ENCODE measurements at places on chromosomes 12 and 14.

GRCh38 chr14:68566075-68566474 is 226.8 kb downstream of the ZFP36L1 start:
- DNase-seq = no peak

DNA sequence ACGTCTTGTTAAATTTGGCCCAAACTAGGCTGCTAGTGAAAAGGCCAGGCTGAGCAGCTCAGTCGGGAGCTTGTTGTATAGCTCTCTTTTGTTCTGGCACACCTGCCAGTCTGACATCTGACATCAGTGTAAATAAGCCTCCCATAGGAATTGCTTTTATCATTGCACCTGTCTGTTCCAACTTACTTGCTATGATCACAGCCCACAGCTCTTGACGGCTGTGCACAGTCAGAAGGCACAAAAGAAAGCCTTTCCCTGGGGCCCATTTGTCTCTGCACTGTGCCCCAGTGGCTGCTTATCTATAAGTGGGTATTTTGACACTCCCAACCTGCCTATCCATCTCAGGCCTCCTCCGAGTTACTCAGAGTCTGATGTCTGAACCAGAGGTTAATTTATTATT is 324.5 kb downstream of the NUAK1 start:
- DNase-seq = no peak

DNA sequence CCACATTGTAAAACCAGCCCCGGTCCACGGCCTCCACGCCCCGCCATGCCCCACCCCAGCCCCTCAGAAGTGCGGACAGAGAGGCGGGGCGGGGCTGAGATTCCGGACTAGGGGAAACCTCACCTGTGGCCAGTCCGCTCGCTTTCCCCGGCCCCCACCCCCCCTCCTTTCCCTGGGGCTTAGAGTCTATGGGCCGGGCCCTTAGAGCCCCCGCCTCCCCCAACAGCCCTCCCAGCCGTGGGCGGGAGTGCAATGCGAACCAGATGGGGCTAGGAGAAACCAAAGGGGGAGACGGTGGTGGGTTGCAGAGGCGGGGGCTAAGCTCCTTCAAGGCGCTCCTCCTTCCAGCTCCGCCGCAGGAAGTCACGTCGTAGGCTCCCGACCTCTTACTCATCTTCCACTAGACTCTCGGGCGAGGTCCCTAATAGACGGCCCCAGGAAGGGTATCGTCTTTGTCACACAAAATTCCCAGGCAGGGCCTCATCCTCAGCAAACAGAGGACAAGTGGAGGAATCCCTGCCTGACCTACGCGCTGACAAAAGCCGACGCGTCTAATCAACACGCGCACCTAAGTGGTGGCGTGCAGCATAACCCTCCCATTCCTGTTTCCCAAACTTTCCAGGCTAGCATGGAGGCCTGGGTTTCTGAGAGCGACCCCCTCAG is 1.1 kb upstream of the NAB2 start:
- peak; percentile 86 for DNase-seq

GRCh38 chr14:77197988-77198387 is 16.4 kb downstream of the TMEM63C start:
- no peak for DNase-seq

DNA sequence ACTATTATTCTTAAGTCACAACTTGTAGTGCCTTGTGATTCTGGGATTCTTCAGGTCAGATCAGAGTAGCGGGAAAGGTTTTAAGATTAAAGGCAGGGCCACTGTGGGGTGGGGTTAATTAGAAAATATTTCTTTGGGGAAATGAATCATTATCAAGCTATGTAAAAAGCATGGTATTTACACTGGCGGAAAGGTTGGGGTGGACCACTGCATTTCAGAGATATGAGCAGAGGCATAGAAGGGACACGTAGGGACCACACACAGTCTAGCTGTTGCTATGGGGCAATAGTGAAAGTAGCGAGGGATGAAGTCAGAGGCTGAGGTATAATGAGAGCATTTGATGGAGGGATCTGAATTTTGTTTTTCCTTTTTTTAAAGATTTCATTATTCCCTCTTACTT is 31.7 kb upstream of the KCNH3 start:
- no peak for DNase-seq

- no peak for DNase-seq
Observed at GRCh38 chr12:10672231-10672868, 1.5 kb downstream of the STYK1 start.

- DNase-seq = no peak
Observed at GRCh38 chr14:100230361-100230760, 8.6 kb upstream of the YY1 start.

DNA sequence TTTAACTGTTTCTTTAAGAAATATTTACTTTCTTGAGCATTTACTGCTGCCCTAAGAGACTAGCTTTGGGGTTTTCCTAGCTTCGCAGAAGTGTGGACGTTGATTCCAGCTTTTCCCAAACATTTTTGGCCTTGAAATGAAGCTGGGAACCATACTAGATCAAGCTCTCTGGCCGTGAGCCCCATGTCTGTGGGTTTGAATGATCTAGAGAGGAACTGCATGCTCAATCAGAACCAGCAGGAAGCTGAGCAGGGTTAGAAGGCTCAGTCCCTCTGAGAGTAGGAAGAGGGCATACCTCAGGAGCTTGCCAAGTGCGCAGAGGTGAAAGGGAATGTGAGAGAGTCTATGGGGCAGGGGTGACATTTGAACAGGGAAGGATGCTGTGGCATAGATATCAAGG is 292.1 kb downstream of the CACNA1C start:
- DNase-seq = no peak

DNA sequence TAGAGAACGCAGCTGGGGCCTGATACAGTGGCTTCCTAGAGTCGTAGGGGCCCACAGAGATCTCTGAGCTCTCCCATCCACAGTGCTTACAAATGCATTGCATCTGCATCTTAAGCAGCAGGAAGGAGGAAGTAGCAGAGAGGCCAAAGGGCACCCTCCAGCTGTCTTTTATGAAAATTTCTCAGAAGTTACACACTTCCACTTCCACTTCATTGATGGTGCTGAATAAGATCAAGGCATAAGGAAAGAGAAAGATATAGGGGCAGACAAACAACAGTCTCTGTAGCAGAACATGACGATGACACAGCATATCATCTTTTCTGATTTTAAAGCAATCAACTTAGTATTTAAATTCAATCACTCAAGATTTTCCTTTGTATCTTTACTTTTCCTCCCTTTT is 51.6 kb upstream of the ABCC9 start:
- no peak for DNase-seq

GRCh38 chr12:11724888-11725311 is 75.4 kb downstream of the ETV6 start:
- DNase-seq = no peak

DNA sequence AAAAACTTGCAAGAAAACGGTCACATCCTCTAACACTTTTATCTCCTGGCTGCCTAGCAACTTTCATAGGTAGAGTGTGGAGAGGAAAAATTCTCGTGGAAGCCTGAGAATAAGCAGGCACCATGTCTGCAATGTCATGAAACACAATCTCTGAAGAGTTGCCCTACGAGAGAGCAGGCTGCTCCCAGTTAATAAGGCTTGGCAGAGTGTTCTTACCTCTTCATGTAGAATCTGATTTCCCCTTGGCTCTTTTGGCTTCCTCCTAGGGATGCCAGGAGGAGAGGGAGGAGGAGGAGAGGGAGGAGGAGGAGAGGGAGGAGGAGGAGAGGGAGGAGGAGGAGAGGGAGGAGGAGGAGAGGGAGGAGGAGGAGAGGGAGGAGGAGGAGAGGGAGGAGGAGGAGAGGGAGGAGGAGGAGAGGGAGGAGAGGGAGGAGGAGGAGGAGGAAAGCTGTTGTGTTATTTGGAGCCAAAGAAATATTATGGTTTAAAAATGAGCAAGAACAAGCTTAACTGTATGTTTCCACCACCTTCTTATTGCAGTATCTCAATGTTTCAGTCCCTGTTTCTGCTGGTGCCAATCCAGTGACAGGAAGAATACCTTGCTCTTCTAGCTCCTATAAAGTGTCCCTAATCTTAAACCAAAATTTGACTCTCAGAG is 52.9 kb downstream of the EGLN3 start:
- DNase-seq = no peak

GRCh38 chr14:94237983-94238382 is 55.1 kb downstream of the SERPINA10 start:
- DNase-seq = no peak

GRCh38 chr12:91383099-91383498 is 200.5 kb upstream of the DCN start:
- DNase-seq = no peak

- no peak for DNase-seq
Observed at GRCh38 chr12:119728444-119728745, 60.5 kb downstream of the PRKAB1 start.

DNA sequence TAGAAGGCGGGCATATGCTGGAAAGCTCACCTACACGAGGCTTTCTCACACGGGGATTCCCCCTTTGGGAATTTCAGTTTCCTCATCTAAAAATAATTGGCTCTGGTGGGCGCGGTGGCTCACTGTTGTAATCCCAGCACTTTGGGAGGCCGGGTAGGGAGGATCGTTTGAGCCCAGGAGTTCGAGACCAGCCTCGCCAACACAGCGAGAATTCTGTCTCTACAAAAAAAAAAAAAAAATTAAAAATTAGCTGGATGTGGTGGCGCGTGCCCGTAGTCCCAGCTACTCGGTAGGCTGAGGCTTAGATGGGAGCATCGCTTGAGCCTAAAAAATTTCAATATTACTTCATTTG is 400 bp upstream of the NDUFA12 start:
- no peak for DNase-seq

DNA sequence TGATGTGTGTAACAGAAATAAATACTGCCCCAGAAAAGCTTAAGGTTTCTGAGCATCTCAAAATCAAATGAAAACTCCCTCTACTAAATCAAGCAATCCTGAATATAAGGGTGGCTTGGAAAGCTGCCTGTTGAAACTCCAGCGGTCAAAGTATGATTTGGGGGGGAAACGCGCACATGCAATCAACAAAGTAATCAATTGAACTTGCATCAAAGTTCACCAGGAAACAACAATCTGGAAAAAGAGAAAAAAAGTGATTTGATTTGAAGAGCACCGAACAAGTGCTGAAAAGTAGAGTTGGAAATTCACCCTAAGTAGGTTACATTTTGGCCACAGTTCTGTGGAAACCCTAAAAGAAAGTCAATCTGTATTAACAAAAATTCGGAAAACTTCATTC is 700 bp downstream of the CNIH1 start:
- peak; percentile 59 for DNase-seq

DNA sequence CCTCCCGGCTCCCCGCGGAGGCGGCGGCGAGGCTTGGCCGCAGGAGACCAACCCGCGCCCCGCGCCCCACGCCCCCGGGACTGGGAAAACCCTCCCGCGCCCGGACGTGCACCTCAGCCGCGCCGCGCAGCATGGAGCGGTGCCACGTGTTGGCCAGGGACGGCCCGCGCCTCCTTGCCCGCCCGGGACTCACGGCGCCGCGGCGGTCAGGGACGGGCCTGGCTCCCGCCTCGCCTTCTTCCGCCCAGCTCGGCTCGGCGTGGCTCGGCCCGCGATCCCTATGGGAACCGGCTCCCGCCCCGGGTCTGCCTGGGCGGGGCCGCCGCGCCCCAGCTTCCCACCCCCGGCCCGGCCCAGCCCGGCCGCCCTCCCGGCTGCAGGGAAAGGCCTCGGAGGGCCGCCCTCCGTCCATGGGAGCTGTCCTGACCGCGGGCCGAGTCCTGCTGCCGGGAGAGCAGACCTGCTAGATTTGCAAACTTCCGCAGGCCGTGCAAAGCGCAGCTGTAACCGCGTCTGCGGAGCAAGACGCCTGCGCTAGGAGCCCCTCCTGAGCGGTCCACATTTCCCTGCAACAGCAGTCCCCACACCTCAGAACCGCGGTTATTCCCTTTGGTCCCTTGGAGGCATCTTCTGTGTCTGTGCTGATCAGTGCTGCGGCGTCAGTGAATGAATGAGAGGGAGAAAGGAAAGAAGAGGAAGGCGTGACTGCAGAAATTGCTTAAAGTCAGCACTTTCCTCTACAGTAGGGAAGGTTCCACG is at the start of gene CDKL1:
CDKL1 (minus strand) TSS at position 251 of the 759 bp plus-strand sequence. CDS start 1,013 bp downstream, outside the sequence.
- peak; percentile 73 for DNase-seq

DNA sequence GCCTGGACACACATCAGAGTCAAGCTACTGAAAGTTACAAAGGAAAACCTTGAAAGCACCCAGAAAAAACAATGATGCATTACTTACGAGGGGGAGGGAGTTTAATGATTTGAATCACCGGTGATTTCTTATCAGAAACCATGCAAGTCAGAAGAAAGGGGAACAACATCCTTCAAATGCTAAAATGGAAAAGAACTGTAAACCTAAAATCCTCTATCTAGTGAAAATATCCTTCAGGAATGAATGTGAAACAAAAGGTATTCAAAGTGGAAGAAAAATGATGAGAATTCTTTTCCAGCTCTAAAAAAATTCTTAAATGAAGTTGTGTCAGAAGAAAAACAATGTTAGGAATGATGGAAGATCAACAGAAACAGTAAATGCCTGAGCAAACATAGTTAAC is 16.8 kb downstream of the SCAF11 start:
- no peak for DNase-seq

GRCh38 chr12:91687052-91688017 is 458.3 kb downstream of the BTG1 start:
- no peak for DNase-seq

GRCh38 chr12:15306605-15307004 is 15.7 kb upstream of the PTPRO start:
- no peak for DNase-seq

DNA sequence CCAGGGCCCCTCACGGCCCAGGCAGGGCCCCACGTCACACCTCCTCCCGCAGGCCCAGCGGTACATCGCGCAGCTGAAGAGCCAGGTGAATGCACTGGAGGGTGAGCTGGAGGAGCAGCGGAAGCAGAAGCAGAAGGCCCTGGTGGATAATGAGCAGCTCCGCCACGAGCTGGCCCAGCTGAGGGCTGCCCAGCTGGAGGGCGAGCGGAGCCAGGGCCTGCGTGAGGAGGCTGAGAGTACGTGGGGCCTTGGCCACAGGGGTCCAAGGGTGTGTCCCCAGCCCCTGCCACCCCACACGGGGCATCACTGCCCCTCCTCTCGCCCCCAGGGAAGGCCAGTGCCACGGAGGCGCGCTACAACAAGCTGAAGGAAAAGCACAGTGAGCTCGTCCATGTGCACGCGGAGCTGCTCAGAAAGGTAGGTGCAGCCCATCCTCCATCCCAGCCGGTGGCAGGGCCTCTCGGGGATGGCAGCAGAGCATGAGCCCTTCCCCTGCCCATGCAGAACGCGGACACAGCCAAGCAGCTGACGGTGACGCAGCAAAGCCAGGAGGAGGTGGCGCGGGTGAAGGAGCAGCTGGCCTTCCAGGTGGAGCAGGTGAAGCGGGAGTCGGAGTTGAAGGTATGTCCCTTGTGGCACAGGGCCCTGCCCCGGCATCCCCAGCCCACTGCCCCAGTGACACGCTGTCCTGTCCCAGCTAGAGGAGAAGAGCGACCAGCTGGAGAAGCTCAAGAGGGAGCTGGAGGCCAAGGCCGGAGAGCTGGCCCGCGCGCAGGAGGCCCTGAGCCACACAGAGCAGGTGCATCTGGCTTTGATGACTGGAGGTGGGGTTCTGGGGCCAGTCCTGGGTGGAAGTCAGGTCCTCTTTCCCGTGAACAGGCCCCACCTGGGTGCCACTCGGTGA is 20.9 kb downstream of the HIP1R start:
- no peak for DNase-seq

DNA sequence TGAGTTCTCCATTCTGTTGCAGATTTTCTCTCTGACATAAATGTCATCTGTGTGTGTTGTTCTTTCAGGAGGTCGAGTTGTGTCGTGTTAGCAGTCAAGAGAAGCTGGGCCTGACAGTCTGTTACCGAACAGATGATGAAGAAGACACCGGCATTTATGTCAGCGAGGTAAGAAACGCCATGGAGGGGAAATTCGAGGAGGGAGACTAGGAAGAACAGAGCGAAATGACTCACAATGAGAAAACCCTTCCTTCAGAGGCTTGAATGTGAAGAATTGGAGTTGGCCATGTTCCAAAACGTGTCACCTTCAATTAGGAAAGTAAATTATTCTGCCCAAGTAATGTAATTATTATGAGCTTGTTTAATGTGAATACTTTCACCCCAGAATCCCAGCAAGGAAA is 364.5 kb downstream of the PDZRN4 start:
- no peak for DNase-seq
